ENCODE measurements at places on chromosomes 5 and 9.

- DNase-seq, result no peak
Measured at GRCh38 chr5:151253605-151253950, 593 bp downstream of the GM2A start.

DNA sequence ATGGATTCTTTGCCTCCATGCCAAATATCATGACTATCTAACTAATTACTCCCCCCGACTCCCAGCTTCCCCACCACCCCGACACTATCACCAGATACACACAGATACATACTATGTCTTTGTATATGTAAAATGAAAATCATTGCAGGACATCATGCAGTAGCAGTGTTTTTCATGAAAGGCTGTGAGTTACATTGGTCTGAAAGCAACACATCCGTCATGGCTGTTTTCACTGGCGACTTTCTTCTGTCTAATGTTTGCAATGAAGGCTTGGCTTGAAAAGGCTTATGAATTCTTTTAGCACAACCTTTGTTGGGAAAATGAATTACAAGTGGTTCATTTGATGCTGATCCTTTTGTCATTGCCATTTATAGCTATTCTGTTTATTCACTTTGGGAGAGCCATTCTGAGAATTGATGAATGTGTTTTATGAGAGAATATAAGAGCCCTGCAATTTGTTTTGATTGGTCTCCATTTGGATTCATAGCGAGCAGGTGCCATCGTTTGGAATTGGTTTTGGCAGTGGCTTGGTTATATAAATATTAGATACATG is 103.4 kb downstream of the PIP5K1B start:
- no peak for DNase-seq

DNA sequence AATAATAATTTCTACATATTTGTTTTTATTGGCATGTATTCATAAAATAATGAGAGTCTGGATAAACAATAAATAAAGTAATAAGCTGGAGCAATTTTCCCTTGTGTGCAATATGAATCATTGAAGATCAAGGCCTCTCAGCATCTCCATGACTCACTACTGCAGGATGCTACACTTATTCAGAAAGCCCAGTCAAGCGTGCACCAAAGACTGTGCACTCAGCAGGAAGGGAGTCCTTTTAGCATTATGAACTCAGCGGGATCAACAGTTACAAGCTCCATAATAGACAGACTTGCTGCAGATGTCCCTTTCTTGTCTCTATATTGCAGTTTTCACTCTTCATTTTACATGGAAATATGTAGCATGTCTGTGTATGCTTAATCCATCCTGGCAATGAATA is 485.3 kb downstream of the CDH9 start:
- no peak for DNase-seq

- no peak for DNase-seq
Measured at GRCh38 chr5:110752953-110753352, 14.1 kb downstream of the SLC25A46 start.

Data from stimulated activated CD8-positive, alpha-beta memory T cell treated with anti-CD3 and anti-CD28 coated beads, Interleukin-12 subunit alpha, Interleukin-12 subunit beta, amount 100 ng/mL, for 4 hours (primary cell).